Sigmoid colon (tissue), 7 donors: ENCODE measurements at places on chromosomes 2 and 18. TPM values are rescaled to one million over a fixed set of nuclear protein-coding genes. Genes with fewer than 3 reads are reported as not detected.

DNA sequence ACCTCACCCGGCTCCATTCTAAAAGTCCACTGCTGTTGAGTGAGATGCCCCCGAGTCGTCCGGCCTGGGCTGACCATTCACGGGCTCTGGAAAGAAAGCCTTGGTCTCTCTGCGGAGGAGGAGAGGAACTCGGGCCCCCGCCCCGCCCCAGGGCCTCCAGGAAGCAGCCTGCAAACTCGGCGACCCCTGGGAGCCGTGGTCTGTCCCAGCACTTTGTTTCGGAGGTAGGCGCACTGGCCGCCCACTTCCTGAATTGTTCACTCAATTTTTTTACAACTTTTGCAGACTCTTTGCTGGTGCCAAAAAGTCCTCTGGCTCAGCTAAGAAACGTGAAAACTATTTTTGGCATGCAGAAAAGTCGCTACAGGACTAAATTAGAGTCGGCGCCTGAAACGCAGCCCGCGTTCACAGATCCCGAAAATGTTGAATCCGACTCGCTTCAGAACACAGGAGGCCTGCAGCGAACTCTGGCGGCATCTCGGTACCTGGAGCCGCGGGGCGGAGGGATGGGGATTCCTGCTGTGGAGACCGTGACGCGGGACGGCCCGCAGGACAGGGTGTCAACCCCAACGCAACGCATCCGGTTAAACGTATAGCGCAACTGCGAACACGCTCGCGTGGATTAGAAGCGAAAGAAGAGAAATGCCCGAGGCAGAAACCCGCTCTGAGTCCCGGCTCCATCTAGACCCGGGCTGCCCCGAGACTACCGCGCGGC lies 1.5 kb downstream of the PXDN start:
- H3K4me1 ChIP-seq, result peaks cover 66% of the 10 kb centered on the region
- H3K4me3 ChIP-seq, result peak overlapping the region; percentile 87
- H3K27ac ChIP-seq, result peak overlapping the region; percentile 100
- H3K36me3 ChIP-seq, result no peaks in the 10 kb centered on the region
- no peaks in the 10 kb centered on the region for H3K27me3 ChIP-seq

DNA sequence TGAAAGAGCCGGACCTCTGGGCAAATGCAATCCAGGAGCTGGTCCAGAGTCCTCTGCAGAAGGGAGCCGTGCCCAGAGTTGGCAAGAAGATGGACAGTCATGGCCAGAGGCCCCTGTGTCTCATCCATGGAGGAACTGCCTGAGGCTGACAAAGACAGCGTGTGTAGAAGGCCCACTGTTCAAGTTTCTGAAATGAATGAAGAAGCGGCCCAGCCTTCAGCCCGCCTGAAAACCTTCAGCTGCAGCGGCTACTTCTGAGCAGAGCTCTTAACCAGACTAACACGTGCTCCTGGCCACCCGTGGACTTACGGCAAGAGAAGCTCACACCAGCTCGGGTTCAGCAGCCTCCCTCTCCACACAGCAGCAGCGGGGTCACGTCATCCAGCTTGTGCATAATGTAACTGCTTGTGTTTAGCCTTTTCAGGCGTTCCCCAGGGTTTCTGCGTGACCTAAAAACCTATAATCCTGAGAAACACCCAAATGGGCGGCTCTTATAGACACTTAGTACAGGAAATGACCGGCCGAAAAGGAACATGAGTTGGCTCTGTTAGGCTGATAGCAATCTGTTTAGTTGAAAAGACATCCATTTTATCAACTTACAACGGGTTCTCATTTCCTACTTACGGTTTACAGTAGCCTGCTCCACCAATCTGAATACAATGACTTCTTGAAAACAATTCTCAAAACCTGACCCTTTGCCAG lies at the start of gene FAM124B:
TSS of gene FAM124B (minus strand) at position 467 of the 702 bp plus-strand sequence. CDS start at position 128, 339 bp downstream.
- H3K36me3 ChIP-seq, result no peaks in the 10 kb centered on the region
- peak within 1 kb of the TSS; percentile 36 for H3K4me3 ChIP-seq
- H3K27ac ChIP-seq, result peak within 1 kb of the TSS; percentile 23
- H3K27me3 ChIP-seq, result no peaks in the 10 kb centered on the region
- H3K4me1 ChIP-seq, result peaks cover 6% of the 10 kb centered on the region

DNA sequence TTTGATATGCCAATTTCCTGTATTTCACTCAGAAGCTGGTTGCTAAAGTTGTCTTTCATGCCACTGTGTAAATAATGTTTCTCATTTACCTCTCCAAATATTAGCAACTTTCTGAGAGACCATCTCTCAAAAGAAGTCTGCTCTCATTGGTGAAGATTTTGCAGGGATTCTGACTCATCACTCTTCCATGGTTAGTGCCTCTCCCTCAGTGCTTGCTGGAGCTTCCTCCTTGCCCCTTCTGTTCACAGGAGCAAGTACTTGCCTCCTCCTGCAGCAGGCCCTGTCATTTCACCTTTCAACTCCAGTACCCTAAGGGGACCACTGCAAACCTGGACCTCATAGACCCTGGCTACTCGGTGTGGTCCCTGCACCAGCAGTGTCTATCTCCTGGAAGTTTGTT lies 168.8 kb downstream of the ZNF385B start:
- no peak overlapping the region for H3K27ac ChIP-seq
- no peak for DNase-seq
- no peaks in the 10 kb centered on the region for H3K27me3 ChIP-seq
- no peak overlapping the region for H3K4me3 ChIP-seq
- no peaks in the 10 kb centered on the region for H3K4me1 ChIP-seq
- no peaks in the 10 kb centered on the region for H3K36me3 ChIP-seq

- no peak for DNase-seq
- H3K36me3 ChIP-seq, result no peaks in the 10 kb centered on the region
- no peaks in the 10 kb centered on the region for H3K27me3 ChIP-seq
- peak overlapping the region; percentile 57 for H3K27ac ChIP-seq
These were observed 31.2 kb downstream of the ARHGAP25 start for GRCh38 chr2:68765739-68766375.

- no peak overlapping the region for H3K27ac ChIP-seq
- H3K4me1 ChIP-seq, result no peaks in the 10 kb centered on the region
- no peak for DNase-seq
- H3K36me3 ChIP-seq, result no peaks in the 10 kb centered on the region
- no peak overlapping the region for H3K4me3 ChIP-seq
- H3K27me3 ChIP-seq, result no peaks in the 10 kb centered on the region
These were observed 411.1 kb downstream of the NRXN1 start for GRCh38 chr2:50620783-50621182.

- no peak for DNase-seq
- no peak overlapping the region for H3K4me3 ChIP-seq
- no peaks in the 10 kb centered on the region for H3K27me3 ChIP-seq
- H3K36me3 ChIP-seq, result no peaks in the 10 kb centered on the region
- H3K27ac ChIP-seq, result no peak overlapping the region
These were observed 79.7 kb downstream of the PRKCE start for GRCh38 chr2:45731141-45731540.

DNA sequence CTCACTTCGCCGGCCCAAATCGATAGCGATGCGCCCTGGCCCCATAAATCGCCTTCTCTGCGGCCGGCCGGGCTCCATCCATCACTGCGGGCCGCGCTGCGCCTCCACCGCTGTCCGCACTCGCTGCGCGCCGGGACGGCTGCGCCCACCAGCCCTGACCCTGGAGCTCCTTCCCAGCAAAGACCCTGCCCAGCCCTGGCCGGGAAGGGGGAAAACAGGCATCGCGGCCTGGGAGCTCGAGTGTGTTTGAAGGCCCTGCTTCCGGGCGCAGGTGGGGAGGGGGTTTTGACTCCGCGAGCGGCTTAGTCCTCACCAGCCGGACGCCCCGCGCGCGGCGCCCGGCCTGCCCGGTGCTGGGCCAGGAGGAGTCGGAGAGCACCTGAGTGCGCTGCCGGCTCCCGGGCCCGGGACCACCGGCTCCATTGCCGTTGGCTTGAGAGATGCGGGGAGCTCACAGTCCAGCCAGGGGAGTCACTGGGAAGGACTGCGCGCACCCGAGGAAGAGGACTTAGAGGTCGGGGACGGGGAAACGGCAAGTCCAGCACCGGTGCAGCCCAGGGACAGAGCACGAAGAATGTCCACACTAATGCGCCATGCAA lies 1.1 kb downstream of the PAX8 start:
- peaks cover 19% of the 10 kb centered on the region for H3K4me1 ChIP-seq
- H3K4me3 ChIP-seq, result no peak overlapping the region
- H3K27ac ChIP-seq, result no peak overlapping the region
- H3K27me3 ChIP-seq, result peaks cover 62% of the 10 kb centered on the region
- DNase-seq, result no peak
- H3K36me3 ChIP-seq, result no peaks in the 10 kb centered on the region

DNA sequence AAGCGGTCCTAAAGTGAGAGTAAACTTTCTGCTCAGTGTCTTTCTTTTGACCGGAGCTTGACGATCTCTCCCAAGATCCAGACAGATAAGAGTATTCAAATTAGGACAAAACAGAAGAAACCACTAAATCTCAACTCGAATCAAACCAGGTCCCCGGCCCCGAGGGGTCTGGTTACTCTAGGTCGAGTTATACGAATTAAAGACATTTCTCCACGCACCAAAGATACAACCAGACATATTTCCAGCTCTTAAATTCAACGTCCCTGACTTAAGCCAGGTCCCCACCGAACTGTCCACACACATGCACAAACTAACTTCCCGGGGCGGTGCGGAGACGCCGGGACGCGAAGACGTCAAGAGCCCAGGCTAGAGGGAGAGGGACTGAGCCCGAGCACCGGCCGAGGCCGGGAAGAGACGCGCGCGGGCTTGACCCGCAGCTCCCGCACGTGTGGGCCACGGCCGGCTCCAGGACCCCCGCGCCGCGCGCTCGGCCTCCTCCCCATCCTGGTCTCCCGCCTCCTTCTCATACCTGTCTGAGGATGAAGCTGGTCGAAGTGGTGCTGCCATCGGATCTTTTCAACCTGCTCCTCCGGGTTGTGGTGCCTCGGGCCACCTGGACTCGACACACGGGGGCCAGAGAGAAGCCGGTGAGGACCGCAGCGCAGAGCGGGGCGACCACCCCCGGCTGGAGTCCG lies 896 bp downstream of the CACNB4 start:
- peak overlapping the region; percentile 75 for H3K4me3 ChIP-seq
- no peaks in the 10 kb centered on the region for H3K36me3 ChIP-seq
- H3K27ac ChIP-seq, result peak overlapping the region; percentile 11
- peaks cover 37% of the 10 kb centered on the region for H3K27me3 ChIP-seq

DNA sequence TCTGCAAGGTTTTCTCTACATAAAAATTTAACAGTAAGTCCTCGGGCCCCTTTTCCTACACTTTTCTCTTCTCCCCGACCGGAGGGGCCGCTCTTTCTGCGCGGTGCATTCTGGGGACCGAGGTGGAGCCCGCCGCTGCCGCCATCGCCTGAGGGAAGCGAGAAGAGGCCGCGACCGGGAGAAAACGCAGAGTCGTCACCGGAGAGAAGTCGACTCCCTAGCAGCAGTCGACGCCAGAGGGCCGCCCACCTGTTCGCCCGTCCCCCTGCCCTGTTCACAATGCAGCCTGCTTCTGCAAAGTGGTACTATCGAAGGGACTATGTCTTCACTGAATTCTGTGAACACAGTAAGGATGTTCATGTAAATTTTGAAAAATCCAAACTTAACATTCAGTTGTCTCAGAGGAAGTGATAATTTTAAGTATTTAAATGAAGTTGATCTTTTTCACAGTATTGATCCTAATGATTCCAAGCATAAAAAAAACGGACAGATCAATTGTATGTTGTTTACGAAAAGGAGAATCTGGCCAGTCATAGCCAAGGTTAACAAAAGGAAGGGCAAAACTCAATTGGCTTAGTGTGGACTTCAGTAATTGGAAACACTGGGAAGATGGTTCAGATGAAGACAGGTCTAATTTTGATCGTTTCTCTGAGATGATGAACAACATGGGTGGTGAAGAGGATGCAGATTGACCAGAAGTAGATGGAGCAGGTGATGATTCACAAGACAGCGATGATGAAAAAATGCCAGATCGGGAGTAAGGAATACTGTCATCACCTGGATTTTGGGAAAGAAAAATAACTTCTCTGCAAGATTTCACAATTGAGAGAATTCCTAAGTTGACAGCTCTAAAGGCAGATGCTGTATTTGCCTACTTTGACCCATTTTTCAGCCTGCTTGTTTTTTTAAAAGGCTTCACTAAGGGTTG lies 55.8 kb downstream of the ASXL2 start:
- H3K27ac ChIP-seq, result no peak overlapping the region
- H3K4me3 ChIP-seq, result no peak overlapping the region
- no peaks in the 10 kb centered on the region for H3K36me3 ChIP-seq
- H3K4me1 ChIP-seq, result no peaks in the 10 kb centered on the region
- H3K27me3 ChIP-seq, result no peaks in the 10 kb centered on the region
- peak; percentile 63 for DNase-seq

DNA sequence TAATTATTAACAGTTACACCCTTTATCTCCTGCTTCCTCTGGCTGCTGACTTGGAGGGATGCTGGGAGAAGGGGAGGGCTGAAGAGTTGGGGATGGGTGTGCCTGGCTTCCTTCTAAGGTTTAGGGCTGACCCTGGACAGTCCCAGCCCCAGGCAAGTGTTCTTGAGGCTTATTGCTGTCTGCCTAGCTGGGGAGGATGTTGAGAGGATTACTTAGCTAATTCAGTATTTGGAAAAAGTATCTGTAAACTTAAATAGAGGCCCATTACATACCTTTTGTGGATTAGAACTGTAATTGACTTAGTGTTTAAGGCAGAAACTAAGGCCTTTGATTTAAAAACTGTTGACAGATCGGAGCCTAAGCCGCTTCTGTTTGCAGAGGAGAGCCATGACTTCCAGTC lies 67.6 kb downstream of the AGAP1 start:
- H3K27me3 ChIP-seq, result no peaks in the 10 kb centered on the region
- H3K4me1 ChIP-seq, result peaks cover 12% of the 10 kb centered on the region
- H3K36me3 ChIP-seq, result no peaks in the 10 kb centered on the region
- H3K27ac ChIP-seq, result no peak overlapping the region

DNA sequence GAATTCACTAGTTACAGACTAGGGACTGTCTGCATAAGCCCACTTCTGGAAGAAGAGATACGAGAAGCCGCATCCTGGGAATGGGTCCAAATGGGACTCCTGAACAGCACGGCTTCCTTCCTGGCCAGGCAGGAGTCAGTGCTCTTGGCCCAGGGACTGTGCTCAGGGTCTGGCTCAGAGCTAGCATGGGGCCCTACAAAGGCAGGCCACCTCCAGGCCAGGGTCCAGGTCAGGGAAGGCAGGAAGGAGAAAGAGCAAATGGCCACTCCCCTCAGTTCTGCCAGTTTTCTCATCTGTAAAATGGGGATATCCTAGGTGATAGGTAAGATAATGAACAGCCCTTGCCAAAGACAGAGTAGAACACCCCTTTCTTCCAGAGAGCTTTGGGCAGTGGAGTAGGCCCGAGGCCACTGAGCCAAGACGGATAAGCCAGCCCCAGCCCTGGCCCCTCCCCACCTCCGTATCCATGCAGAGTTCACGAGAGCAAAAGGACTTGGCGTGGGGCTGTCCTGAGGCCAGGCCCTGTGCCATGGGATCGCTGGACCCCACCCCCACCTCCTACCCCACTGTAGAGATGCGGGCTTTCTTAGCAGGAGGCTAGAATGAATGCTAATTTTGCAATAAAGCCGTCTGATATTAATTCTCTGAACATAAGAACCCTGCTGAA lies 190.1 kb downstream of the MGAT5 start:
- no peaks in the 10 kb centered on the region for H3K27me3 ChIP-seq
- no peak for DNase-seq
- no peaks in the 10 kb centered on the region for H3K4me1 ChIP-seq
- peaks cover 28% of the 10 kb centered on the region for H3K36me3 ChIP-seq

GRCh38 chr18:3265564-3266033 lies 3.7 kb downstream of the MYL12B start:
- no peaks in the 10 kb centered on the region for H3K36me3 ChIP-seq
- no peaks in the 10 kb centered on the region for H3K27me3 ChIP-seq
- DNase-seq, result no peak
- H3K27ac ChIP-seq, result no peak overlapping the region

PNKD gene
- 199 TPM for polyA plus RNA-seq

GPC1 gene
- polyA plus RNA-seq, result 7.2 TPM

EFHD1 gene
- 3.3 TPM for polyA plus RNA-seq

SH3RF3 gene
- polyA plus RNA-seq, result 3.4 TPM

SPP2 gene
- not detected for polyA plus RNA-seq

SLC11A1 gene
- 1.6 TPM for polyA plus RNA-seq

ASAP2 gene
- 25.8 TPM for polyA plus RNA-seq

FOXD4L1 gene
- polyA plus RNA-seq, result 0.06 TPM

SLC5A6 gene
- 3.5 TPM for polyA plus RNA-seq

MATN3 gene
- polyA plus RNA-seq, result 0.32 TPM
